ENCODE measurements at places on chromosomes 4 and X. TPM values are rescaled to one million over a fixed set of nuclear protein-coding genes. Genes with fewer than 3 reads are reported as not detected.

- H3K27me3 ChIP-seq, result no peaks in the 10 kb centered on the region
- H3K27ac ChIP-seq, result no peak overlapping the region
- DNase-seq, result peak; percentile 24
- no peaks in the 10 kb centered on the region for H3K4me1 ChIP-seq
- no peaks in the 10 kb centered on the region for H3K36me3 ChIP-seq
Measured at GRCh38 chrX:11678158-11678557, 12.4 kb upstream of the ARHGAP6 start.

GRCh38 chr4:150139297-150139865, 61.1 kb downstream of the DCLK2 start:
- no peak overlapping the region for H3K27ac ChIP-seq
- no peaks in the 10 kb centered on the region for H3K27me3 ChIP-seq
- H3K36me3 ChIP-seq, result no peaks in the 10 kb centered on the region
- no peak overlapping the region for H3K4me3 ChIP-seq
- H3K4me1 ChIP-seq, result no peaks in the 10 kb centered on the region

- no peaks in the 10 kb centered on the region for H3K27me3 ChIP-seq
- peaks cover under 1% of the 10 kb centered on the region for H3K36me3 ChIP-seq
- H3K4me3 ChIP-seq, result no peak overlapping the region
- DNase-seq, result peak; percentile 40
- peaks cover 11% of the 10 kb centered on the region for H3K4me1 ChIP-seq
Measured at GRCh38 chr4:89254847-89255246, 52.8 kb downstream of the GPRIN3 start.

GRCh38 chr4:41725254-41725653, 23.3 kb downstream of the PHOX2B start:
- no peak for DNase-seq
- H3K27me3 ChIP-seq, result no peaks in the 10 kb centered on the region
- no peak overlapping the region for H3K27ac ChIP-seq
- H3K36me3 ChIP-seq, result no peaks in the 10 kb centered on the region
- H3K4me1 ChIP-seq, result no peaks in the 10 kb centered on the region

- no peaks in the 10 kb centered on the region for H3K27me3 ChIP-seq
- no peak for DNase-seq
- H3K4me3 ChIP-seq, result no peak overlapping the region
- no peak overlapping the region for H3K27ac ChIP-seq
- H3K4me1 ChIP-seq, result no peaks in the 10 kb centered on the region
Measured at GRCh38 chr4:6369924-6370645, 100.4 kb downstream of the WFS1 start.

DNA sequence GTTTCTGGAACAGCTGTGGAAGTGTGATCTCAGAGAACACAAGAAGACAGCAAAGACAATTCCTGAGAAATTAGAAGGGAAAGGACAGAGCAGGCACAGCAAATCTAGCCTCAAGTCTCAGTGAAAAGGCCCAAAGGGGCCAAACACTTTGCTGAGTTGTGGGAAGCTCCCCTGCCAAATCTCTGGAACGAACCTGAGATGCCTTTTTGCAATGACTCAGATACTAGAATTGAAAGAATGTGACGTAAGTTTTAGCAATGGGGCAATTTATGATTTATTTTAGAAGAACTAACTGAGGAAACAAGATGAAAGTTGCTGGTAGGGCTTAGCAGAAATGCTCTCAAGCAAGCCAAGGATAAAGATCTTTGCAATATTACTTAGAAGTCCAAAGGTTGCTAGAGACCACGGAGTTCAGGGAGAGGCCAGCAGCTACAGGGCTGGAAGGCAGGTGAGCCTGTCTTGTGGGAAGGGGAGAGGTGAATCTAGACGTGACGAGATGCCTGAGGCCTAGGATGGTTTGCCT, 92.8 kb downstream of the AMELX start:
- no peak overlapping the region for H3K4me3 ChIP-seq
- H3K27ac ChIP-seq, result peak overlapping the region; percentile 52
- peaks cover 18% of the 10 kb centered on the region for H3K4me1 ChIP-seq
- H3K27me3 ChIP-seq, result no peaks in the 10 kb centered on the region
- no peaks in the 10 kb centered on the region for H3K36me3 ChIP-seq

- DNase-seq, result peak; percentile 27
- peak overlapping the region; percentile 48 for H3K4me3 ChIP-seq
- H3K4me1 ChIP-seq, result no peaks in the 10 kb centered on the region
- no peaks in the 10 kb centered on the region for H3K36me3 ChIP-seq
Measured at GRCh38 chrX:102154900-102155805, 624 bp downstream of the BEX5 start.

DNA sequence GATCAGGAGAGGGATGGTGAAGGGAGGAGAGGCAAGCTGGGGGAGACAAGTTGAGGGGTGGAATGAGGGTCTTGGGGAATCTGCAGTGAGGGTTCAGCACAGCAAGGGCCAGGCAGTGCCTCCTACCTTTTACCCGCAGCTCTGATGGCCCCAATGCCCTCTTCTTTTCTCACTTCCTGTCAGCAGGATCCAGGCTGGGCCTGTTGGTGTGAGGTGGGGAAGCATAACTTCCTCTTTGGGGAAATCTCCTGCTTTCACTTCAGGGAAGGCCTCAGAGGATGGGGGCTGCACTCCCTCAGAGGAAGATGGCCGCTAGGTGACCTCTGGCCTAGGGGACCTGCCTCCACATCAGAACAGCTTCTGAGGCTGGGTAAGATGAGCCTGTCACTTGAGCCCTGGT, 36.5 kb downstream of the EFNB1 start:
- H3K27me3 ChIP-seq, result no peaks in the 10 kb centered on the region
- H3K36me3 ChIP-seq, result no peaks in the 10 kb centered on the region
- no peak overlapping the region for H3K4me3 ChIP-seq
- DNase-seq, result no peak

GRCh38 chr4:25131926-25132325, 28.3 kb downstream of the SEPSECS start:
- H3K4me1 ChIP-seq, result no peaks in the 10 kb centered on the region
- no peak overlapping the region for H3K27ac ChIP-seq
- H3K4me3 ChIP-seq, result no peak overlapping the region
- H3K36me3 ChIP-seq, result peaks cover 10% of the 10 kb centered on the region

- H3K4me1 ChIP-seq, result no peaks in the 10 kb centered on the region
- no peak overlapping the region for H3K4me3 ChIP-seq
- DNase-seq, result no peak
- H3K27ac ChIP-seq, result no peak overlapping the region
Measured at GRCh38 chr4:100294356-100294755, 104.1 kb upstream of the DDIT4L start.

Gene DMD
- 60.3 TPM for total RNA-seq

Data from stomach (tissue), 19 donors.